ENCODE measurements at places on chromosomes 1 and 21.
A peak's percentile ranks its signal among the peaks of the same experiment; 100 is the strongest.

DNA sequence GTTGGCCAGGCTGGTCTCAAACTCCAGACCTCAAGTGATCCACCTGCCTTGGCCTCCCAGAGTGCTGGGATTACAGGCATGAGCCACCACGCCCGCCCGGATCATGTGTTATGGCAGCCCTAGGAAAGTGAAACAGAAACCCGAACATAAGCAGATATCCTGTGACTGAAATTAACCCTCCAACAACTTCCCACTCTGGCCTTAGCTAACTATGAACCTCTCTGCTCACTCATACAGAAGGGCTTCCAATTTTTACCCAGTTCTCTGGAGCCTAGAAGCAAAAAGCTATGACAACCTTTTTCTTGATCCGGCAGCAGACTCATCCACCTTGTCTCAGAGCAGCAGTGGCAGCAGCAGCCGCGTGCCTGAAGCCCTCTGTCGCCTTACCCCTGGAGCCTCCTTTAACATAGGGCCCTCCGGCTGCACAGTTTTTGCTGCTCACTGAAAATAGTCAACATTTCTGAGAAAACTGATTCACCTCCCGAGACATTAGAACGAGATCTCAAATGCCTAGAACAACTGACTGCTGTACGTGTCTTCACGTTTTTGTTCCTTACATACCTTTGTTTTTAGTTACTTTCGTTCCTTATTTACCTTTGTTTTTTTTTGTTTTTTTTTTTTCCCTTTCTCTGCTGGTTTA is 9.3 kb downstream of the CBR1 start:
- no peak for DNase-seq

DNA sequence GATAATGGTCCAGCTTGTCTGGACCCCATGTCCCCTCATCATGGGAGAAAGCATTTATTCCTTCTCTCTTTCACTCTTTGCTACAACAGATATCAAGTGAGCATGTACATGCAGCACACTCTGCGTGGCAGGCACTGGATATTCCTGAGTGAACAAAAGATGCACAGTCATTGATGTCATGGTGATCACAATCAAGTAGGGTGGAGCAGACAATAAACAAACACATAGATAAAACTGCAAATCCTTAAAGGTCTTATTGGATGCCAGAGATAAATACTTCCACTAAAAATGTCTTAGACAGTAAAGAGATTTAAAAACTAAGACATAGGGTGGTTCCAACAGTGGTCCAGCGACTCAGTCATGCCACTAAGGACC is 178.0 kb downstream of the ZC3H11B start:
- no peak for DNase-seq

- DNase-seq: no peak
Measured at GRCh38 chr21:43034101-43034500, 41.5 kb downstream of the CBS start.

DNA sequence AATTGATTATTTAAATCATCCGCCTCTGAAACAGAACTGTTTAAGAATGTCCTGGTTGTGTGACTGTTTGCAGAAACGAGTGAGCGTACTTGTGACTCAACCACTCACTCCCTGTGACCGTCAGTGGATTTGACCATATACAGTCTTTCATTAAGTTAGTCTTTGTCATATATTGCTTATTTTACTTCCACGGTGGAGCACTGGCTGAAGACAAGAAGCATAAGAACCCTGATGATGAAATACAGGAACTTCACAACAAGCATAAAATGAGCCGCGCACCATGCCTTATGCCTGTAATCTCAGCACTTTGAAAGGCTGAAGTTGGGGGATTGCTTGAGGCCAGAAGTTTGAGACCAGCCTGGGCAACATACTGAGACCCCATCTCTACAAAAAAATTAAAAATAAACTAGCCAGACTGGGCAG is 194.0 kb downstream of the TOMM20 start:
- DNase-seq: no peak

- DNase-seq: no peak
Measured at GRCh38 chr21:19400223-19400770, 996.7 kb upstream of the TMPRSS15 start.

- no peak for DNase-seq
Measured at GRCh38 chr1:6869545-6869944, 84.3 kb downstream of the CAMTA1 start.

GRCh38 chr1:147892731-147893214 is 9.8 kb upstream of the GJA8 start:
- DNase-seq: peak; percentile 8

DNA sequence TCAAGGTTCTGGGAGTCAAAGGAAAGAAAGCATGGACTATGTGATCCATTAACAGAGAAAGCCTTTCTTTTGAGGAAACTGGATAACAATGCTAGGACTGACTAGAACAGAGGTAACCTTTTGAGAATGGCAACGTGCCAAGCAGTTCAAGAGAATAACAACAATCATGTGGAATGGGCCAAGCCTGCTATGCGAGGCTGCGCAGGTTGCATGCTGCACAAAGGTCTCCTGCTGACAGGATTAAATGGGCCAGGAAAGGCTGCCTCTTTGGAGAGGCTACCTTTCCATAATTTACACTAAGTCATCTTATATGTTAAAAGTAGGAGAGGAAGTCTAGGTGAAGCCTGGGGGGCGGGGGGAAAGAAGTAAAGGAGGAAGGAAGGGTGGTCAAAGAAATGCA is 5.8 kb downstream of the PCNX2 start:
- DNase-seq: no peak

DNA sequence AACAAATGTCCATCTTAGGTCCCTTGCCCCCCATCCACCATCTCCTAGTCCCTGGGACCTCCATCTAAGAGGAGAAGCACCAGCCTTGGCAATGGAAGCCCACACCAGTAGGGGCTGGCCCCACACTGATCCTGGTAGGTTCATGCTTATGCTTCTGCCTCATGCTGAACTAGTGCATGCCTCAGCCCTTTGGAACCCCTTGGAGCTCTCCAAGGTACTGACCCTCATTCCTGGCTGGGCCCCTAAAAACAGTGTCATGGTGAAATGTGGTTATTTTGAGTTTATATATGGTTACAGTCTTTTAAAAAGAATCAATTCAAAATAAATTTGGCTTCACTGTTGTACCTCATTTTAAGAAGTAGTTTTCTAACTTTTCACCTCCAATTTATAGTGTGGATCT is 108.3 kb downstream of the HIVEP3 start:
- DNase-seq: no peak

GRCh38 chr1:22665752-22666151 is 12.7 kb downstream of the C1QB start:
- DNase-seq: no peak

- no peak for DNase-seq
Measured at GRCh38 chr1:30808067-30808662, 50.6 kb upstream of the LAPTM5 start.

DNA sequence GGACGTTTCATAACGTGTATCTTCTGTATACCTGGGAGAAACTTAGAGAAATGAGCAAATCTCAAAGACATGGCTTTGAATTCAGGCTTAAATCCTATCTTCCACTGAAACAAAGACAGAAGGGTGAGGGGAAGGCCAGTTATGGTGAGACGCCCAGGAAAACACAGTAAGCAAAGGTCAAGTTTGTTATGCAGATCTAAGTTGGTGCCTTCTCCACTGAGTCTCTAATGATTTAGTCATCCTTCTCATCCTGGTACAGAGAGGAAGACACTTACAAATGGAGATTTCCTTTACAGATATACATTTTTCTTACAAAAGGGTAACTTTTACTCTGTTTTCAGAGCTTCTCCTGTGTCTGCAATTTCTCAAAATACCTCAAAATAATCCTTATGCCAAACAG is 64.4 kb downstream of the MAP3K7CL start:
- no peak for DNase-seq

- DNase-seq: no peak
Measured at GRCh38 chr1:211928993-211929637, 98.6 kb upstream of the LPGAT1 start.

DNA sequence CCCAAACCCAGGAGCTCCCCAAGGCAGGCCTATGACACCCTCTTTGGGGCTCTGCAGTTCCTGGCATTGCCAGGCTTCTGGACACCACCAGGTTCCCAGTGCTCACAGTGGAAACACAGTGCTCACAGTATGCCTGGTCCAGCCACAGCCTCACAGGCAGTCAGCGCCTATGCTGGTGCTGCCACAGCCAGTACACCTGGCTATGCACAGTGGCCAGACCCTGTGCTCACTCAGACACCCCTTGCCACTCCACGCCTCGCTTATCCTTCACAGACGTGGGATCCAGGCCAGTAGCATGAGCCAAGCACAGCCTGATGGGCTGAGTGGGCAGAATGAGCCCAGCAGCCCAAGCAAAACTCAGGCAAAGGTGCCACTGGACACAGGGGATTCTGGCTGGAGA is 579.2 kb upstream of the ADGRL2 start:
- DNase-seq: no peak

DNA sequence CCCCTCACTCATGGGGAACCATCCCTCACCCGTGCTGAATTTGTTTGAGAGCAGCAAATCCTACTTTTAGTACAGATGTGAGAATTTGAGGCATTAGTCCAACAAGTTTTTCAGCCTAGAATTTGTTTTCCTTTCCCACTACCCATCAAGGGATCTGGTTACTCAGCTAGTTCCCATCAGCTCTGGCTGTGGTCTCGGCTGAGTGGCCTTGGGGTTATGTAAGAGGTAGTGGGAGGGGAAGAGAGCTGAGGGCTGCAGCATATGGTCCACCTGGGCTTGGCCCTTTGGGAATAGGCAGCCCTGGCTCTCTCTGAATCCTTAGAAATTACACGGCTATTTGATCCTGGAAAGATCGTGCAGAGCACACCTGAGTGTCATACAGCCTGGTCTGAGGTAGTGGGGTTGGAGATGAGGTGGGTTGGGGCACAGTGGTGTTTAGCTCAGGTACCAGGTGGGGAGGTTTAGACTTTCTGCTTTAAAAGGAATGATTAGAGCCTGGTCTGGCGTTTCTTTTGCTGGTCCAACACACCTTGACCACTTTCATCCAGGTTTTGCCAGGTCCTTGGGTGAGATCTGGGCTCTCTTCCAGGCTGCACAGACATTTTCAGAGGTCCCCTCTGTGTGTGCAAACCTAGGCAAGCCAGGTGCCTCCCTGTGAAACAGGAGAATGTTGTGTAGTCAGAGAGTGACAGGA is 4.2 kb downstream of the GSTM4 start:
- DNase-seq: peak; percentile 15

GRCh38 chr1:171805395-171806115 is 24.1 kb downstream of the METTL13 start:
- DNase-seq: no peak

DNA sequence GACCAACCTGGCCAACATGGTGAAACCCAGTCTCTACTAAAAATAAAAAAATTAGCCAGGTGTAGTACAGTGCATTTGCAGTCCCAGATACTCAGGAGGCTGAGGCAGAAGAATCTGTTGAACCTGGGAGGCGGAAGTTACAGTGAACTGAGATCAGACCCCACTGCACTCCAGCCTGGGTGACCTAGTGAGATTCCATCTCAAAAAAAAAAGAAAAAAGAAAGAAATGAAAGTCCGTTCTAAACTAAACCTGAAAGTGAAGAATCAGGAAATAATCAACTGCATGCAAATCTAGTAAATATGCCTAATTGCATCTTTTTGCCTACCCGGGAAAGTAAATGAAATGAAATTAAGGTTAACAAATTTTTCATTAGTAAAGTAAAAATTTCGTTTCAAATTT is 99.6 kb downstream of the ZZZ3 start:
- no peak for DNase-seq
